ENCODE measurements at places on chromosomes 7 and 10. TPM values are rescaled to one million over a fixed set of nuclear protein-coding genes. Genes with fewer than 3 reads are reported as not detected.

DNA sequence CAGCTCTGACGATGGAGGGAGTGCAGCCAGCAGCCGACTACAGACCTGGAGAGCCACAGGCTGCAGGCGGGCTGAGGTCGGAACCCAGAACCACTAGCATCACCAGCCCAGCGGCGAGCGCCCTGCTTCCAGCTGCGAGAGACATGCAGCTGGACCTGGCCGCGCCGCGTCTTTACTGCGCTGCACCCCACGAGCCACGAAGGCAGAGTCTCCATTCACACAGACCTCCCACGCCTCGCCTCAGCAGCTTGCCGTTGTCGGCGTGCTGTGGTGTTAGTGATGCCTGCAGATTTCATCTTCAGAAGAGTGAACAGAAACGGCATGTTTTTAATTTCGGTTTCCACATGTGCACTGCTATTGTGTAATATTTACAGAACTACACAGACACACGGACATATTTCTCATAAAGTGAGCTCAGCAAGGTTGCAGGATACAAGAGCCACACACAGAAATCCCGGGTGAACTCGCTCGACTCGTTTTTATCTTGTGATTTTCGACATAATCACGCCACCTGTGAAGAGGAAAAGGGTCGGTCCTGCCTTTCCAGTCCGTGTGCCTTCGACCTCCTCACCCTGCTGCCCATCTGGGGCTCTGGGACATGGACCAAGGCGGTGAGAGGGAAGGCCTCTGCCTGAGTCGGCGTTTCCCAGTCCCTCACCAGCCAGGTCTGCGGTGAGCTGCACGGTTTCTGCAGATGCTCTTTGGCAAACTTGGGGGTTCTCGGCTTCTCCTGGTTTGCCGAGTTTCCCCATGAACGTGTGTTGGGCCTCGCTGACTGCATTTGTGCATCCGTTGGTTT is 252.2 kb downstream of the ELFN1 start:
- no peak for DNase-seq

Gene MICALL2
- total RNA-seq: 13.5 TPM

Gene CYP3A4
- 0.72 TPM for total RNA-seq

GRCh38 chr7:70654979-70655378 is 477.0 kb upstream of the GALNT17 start:
- no peak for DNase-seq

DNA sequence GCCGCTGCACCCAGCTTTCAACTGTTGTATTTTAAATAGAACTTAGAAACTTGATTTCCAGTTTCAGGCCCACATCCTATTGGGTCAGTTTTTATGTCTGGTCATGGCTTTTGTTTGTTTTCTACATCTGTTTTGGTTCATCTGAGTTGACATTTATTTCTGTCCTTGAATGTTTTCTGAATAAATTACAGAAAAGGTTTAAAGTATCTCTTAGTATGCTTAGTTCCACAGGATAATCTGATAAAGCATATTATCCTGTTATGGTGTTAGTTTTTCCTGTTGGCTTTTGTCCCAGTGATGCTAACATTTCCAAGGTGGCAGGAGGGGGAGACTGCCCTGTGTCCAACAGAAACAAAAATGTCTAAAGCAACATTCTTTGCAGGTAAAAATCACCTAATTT is 733.2 kb downstream of the INHBA start:
- DNase-seq: peak; percentile 5

DNA sequence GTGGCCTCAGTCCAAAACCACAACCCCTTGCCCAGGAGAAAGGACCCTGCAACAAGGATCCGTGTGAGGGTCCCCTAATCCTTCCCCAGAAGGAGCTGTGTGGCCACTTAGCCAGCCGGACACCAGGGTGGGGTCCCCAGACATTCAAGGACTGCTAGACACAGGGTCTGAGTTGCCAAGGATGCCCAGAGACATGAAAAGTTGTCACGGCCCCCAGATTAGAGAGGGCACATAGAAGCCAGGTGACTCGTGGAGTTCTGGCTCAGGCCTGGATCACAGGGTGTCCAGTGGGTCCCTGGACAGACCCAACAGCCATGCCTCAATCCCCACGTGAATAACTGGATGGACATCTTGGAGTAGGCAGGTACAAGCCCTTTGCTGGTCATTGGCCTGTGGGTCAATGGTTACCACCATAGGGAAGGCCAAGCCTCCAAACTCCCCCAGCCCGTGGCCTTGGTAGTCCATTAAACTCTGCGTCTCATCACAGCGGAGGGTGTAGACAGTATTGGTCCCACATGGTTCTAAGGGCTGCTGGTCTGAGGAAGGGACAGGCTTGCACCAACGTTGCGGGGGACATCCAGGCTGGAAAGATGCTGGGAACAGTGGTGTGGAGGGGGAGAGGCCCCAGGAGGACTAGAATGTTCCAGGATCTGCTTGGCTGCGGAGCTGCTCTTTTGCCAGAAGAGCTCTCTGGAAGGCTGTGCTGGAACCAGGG is 205.9 kb upstream of the PPP2R2D start:
- DNase-seq: peak; percentile 3

- no peak for DNase-seq
These were observed 15.5 kb upstream of the TSPAN12 start for GRCh38 chr7:120873401-120873800.

DNA sequence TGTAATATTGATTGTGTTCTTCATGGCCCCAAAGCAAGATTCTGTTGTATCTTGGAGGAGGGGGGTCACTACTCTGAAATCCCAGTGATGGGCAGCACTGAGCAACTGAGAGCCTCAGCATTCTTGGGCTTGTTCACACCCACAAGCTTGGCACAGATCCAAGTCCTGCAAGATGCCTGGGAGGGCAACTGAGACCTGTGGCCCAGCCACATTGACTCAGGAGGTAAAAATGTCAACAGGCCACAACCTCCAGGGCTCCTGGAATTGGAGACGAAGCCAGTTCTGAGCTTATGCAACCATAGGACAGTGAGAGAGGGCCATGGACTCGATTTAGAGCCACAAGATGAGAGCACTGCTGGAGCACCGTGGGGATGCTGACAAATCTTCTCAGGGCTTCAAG is 3.1 kb upstream of the DOCK1 start:
- DNase-seq: no peak
